Stimulated activated CD4-positive, alpha-beta T cell treated with anti-CD3 and anti-CD28 coated beads, Interleukin-15, amount 100 ng/mL, for 1 hour (primary cell): ENCODE measurements at places on chromosomes 13 and 19.

GRCh38 chr19:43362179-43362578 lies 8.7 kb downstream of the CD177 start:
- DNase-seq = no peak

DNA sequence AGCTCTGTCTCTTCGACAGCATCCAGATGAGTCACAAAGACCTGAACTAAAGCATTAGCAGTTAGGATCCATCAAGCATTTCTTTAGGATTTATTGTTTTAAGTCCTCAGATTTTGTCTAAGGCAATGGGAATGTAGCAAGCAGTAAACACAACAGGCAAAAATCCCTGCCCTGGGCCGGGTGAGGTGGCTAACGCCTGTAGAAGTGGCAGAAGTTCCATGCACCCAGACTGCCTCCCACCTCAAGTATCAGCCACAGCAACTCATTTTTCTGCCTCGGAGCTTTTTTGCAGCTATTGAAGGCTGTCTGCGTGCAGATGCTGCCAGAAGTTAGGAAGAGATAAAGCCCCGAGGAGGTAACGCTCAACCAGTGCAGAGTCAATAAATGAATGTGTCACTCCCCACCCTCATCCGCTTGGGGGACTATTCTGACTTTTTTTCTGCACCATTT lies 47.1 kb upstream of the MRI1 start:
- no peak for DNase-seq

- no peak for DNase-seq
Observed at GRCh38 chr19:44777715-44778347, at the start of gene CBLC. TSS of gene CBLC (plus strand) at chr19:44777890. CDS start at chr19:44777932, 42 bp downstream.

DNA sequence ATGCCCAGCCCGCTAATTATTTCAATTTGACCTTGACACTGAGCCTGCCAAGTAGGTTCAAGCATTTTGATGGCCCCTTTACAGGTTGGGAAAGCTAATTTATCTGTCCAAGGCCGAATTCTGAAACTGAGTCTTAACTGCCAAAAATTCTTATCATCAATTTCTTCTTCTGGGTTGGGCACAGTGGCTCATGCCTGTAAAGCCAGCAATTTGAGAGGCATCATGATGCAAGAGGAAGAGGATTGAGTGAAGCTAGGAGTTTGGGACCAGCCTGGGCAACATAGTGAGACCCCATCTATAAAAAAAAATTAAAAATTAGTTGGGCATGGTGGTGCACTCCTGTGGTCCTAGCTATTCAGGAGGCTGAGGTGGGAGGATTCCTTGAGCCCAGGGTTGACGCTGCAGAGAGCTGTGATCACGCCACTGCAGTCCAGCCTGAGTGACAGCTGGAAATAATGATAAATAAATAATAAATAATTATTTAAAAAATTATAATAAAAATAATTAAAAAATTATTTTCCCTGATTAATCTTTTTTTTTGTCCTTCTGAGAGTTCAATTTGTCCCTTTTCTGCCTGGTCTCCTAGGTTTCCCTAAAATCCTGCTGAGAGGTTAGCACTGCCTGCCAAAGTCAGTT lies 1.3 kb upstream of the LDLR start:
- no peak for DNase-seq

- no peak for DNase-seq
Observed at GRCh38 chr19:8304841-8305621, 3.1 kb downstream of the CD320 start.

DNA sequence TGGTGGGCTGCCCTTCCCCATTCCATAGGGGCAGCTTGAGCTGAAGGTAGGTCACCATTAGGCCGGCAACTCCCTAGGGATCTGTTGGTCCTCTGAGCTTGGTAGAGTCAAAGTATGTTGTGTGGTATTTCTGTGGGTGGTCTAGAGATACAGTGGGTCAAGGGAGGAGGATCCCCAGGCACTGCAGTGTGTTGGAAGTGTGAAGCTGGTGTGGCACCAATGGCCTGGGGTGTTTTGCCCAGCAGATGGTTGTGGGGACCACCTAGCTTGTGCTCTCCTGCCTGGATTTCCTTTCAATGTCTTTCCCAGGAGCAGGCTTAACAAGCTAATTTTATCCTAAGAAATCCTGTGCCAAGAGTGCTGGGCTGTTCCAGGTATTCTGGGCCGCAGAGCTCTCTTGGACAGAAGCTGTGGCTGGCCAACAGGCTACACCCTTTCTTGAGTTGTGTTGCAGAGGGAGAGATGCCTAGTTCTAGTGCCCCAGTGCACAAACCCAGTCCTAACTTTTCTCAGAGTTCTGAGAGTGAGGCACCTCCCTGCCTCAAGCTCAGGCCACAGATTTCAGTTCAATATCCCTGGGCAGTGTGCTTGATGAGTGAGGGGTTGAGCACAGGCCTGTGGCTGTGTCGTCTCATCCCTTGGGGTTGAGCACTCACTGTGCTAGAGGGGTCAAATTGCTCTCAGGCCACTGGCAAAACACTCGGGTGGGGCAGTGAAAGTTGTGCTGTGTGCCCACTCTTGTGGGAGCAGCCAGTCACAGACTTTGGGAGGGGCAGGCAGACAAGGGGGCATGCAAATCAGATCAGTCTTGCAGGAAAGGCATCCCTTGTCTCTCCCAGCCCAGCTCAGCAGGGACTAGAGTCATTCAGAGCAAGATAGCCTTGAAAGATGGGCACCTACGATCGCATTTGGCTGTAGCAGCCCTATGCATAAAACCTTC lies 1806.1 kb upstream of the MIR17HG start:
- DNase-seq = no peak
